ENCODE measurements at places on chromosomes 4 and X.

DNA sequence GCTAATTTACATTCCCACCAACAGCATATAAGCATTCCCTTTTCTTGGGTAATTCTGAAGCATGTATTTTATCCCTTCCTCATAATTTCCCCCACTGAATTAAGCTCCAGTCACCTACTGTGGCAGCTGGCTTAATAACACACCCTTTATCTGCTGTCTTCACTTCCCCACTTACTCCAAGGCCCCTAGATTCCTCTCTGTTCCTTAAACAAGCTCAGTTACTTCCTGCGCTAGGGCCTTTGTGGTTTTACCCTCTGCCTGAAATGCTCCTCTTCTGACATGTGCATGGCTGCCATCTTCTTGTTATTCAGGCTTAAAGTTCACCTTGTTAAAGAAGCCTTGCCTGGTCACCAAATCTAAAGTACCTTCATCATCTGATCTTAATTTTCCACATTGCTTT is 47.2 kb upstream of the RPS6KA3 start:
- no peak for DNase-seq

- DNase-seq = no peak
These were observed 65.8 kb downstream of the RASGEF1B start for GRCh38 chr4:81405900-81406401.

DNA sequence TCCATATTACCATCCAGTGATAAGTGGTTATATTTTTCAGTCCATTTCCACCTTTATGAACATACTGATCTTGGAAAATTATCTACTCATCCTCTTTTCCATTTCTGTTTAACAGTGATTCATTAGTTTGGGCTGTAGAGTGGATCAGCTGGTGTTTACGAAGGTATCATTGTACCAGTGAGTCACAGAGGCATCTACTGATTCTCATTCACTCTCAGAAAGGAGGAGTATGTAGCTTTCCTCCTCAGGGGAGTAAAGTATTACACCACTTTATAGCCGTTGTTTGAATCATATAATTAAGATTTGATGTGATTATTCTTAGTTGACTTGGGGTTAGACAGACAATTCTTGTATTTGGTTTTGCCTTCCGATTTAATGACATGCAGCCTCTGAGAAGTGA is 74.7 kb downstream of the GALNT7 start:
- no peak for DNase-seq

- DNase-seq = peak; percentile 6
These were observed 201.0 kb upstream of the ARSJ start for GRCh38 chr4:114180481-114180880.

Data from stimulated activated CD4-positive, alpha-beta T cell treated with anti-CD3 and anti-CD28 coated beads, TNF-alpha, amount 100 ng/mL, for 1 hour (primary cell).